ENCODE measurements at places on chromosomes 4 and X.

GRCh38 chr4:48909697-48910096 lies 3.1 kb upstream of the OCIAD2 start:
- DNase-seq = no peak

DNA sequence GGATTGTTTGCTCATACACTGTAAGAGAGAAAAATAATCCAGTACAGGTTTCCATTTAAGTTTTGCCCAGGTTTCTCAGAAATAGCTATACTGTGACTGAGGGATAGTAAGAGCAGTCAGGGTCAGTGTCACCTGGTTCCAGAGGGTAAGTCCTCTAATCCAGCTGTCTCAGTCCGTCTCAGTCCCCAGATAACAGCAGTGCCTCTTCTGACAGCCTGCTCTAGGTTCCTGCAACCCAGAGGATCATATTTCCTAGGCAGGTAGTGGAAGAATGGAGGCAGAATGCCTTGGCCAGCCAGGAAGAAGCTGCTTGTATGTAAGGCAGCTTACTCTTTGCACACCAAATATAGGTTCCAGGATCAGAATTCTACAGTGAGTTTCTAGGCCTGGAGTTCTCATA lies 22.6 kb upstream of the GNRHR start:
- no peak for DNase-seq

DNA sequence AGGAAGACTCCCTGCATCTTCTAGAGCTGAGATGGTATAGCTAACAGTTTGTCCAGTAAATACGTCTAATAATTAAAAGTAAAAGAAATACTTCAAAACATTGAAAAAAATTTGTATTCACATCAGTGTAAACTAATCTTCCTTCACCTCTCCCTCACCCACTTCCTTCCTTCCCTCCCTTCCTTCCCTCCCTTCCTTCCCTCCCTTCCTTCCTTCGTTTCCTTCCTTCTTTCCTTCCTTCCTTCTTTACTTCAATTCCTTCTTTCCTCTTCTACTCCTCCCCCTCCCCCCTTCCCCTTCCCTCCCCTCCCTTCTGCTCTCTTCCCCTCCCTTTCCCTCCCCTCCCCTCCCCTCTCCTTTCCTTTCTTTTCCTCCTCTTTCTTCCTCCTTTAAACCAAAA lies 103.7 kb downstream of the POU4F2 start:
- DNase-seq = no peak

DNA sequence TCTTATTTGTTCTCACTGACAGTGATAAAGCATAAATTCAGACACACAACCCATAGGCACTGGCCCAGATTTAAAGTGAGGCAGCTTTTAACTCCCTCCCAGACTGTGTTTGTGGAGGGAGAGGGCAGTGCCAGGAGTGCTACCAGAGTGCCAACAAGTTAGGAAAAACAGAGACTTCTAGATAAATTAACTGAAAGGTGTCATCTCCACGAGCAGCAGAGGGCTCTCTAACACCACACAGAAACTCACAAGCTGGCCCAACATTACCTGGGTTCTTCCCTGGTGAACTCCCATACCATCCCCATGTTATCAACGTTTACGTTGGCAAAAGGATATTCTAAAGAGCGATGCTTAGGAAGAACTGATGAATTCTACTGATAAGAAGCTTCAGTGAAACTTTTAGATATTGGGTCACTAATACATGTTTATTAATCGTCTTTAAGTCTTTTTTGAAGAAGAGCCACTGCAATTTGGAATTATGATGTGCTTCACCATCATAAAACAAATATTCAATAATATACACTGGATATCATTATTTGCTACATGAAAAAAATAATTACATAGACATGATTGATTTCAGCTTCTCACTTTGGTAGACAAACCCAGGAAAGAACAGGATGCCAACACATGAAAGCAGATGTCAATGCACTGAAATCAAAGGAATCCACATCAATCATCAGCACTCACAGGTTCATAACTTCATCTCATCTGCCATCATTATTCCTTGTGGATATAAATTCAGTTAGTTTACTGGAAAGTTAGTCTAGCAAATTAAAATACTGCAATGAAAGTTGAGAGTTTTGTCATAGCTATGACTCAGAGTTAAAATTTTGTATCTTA lies 121.2 kb upstream of the NAP1L5 start:
- DNase-seq = no peak

GRCh38 chr4:155688860-155689259 lies 22.2 kb downstream of the GUCY1A1 start:
- no peak for DNase-seq

DNA sequence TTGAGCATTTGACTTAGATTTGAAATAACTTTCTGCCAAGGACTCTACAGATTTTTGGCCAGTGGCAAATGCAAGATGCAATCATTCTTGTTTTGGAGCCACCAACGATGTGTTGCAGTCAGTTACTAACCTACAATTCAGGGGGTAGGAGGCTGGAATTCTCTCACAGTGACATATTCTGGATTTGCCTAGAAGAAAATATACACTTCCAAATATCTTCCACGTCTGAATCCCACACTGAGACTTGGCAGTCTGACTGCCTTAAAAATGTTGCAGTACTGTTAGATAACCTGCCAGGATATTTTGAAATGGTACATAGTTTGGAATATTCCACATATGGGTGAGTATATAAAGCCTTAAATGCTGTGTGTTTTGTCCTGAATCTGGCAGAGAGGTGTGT lies 27.6 kb upstream of the AGTR2 start:
- no peak for DNase-seq

DNA sequence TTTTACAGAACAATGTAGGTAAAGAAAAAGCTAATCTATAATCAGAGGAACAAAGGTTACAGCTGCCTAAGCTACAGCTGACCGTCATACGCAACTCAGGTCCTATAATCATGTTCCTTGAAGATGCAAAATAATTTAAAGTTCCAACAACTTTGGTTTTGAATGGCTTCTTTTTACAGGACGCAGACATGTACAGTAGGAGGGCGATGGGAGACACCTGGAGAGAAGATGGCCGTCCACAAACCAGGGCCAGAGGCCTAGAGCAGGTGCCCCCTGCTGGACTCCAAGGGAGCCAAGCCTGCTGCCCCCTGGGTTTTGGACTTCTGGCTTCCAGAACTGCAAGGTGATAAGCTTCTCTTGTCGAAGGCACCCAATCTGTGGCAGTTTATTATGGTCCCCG lies 10.6 kb downstream of the HGFAC start:
- no peak for DNase-seq

- no peak for DNase-seq
Observed at GRCh38 chr4:163447481-163447880, 26.1 kb downstream of the TKTL2 start.

- no peak for DNase-seq
Observed at GRCh38 chr4:23237771-23238170, 545.0 kb downstream of the GBA3 start.

DNA sequence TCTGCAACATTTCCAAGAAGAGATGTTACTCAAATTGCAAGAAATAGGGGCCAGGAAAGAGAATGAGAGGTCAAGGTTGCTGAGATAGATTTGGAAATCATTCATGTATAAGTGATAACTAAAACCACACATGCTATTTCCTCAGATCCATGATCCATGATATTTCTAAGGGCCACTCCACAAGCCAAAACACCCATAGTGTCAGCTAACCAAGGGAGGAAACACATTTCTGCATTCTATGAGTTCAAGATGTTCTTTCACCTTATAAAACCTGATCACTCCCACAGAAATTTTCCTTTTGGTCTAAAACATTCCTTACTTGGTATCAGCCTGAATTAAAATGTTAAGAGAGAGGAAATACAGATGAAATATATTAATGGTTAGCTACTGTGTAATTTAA lies 47.2 kb downstream of the TBCK start:
- no peak for DNase-seq

- DNase-seq = no peak
Observed at GRCh38 chrX:39905538-39905891, 192.2 kb downstream of the BCOR start.

DNA sequence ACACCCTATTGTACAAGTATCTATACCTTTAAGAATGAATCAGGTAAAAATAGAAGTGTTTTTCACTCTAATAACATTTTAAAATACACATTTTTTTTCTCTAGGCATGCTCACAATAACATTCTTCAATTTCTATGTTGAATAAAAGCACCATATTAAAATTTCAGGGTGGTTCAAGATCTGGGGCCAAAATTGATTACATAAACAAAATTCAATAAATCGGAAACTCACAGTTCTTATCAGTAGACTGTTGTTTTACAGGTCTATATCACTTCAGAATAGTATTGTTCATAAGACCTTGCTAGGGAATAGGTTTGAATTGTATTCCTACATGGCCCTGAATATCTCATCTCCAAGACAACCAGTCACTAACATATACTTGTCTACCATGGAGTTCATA lies 634.0 kb downstream of the SPOCK3 start:
- DNase-seq = no peak

DNA sequence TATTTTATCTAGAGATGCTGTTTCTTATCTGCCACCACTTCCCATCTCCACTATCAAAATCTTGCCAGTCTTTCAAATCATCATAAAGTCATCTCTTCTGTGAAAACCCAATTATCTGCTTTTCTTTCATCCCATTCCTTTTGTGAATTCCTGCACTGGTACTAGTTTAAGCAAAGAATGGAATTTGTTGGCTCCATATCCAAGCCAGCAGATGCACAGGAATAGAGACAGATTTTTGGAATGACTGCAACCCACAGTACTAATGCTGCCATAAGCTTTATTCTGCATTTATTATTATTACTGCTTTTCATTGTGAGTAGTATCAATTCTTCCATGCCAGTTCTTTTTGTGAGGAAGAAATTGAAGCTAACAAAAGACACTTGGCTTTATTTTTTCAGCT lies 616.7 kb downstream of the RAPGEF2 start:
- DNase-seq = no peak

- no peak for DNase-seq
Observed at GRCh38 chr4:110270492-110271197, 72.2 kb upstream of the ELOVL6 start.

DNA sequence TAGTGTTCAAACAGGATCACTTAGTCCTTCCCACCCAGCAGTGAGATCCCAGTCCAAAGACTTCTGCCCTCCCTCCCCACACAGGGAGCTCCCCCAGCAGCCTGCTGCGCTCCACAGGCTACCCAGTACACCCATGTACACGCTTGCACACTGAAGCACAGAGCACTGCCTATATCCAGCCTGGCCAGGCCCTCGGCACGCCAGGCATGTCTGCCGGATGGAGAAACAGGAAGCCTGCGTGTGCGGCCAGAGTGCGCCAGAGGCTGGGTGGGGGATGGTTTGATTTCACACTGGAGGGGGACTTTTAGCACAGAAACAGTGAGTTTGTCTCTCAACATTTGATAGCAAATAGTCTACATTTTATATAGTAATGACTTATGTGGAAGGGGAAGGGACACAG lies 833.5 kb upstream of the IGFBP7 start:
- DNase-seq = no peak

DNA sequence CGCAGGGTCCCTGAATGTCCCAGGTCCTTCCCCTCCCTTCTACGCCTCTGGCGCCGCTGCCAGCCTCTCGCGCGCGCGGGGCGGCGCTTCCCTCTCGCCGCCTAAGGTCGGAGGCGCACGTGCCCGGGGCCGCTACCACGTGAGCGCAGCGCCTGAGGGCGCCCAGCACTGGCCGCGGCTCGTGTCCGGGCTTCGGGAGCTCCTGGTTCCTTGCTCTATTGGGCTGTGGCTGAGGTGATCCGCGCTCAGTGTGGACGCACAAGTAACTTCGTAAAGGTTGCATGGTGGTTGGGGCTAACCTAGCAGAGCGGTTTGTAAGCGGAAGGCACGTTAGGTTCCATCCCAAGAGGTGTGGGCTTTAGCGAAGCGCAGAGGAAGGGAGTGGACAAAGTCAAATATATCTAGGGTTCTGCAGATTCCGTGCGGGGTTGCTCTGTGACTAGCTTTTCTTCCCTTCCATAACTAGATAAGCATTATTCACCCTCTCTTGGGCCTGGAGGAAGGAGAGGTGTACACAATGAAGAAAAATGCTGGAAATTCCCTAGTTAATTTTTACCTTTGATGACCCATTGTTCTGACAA lies 1.8 kb downstream of the TLL1 start:
- DNase-seq = no peak

DNA sequence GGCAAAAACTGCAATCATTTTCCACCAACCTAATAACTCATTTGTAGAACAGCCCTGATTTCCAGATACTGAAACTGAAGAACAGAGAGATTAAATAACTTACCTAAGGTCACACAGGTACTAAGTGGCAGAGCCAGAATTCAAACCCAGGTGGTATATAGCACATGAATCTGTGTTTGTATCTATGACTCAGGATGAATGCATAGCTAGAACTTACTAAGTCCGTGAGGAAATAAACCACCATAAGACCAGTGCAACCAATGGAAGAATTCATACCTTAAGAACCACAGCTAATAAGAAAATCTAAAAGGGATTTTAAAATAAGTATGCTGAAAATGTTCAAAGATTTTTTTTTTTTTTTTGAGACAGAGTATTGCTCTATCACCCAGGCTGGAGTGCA lies 1.5 kb upstream of the PLAC1 start:
- DNase-seq = no peak

GRCh38 chr4:178173771-178174170 lies 731.5 kb upstream of the AGA start:
- DNase-seq = no peak

- DNase-seq = no peak
Observed at GRCh38 chrX:19849464-19850080, 37.8 kb downstream of the SH3KBP1 start.

DNA sequence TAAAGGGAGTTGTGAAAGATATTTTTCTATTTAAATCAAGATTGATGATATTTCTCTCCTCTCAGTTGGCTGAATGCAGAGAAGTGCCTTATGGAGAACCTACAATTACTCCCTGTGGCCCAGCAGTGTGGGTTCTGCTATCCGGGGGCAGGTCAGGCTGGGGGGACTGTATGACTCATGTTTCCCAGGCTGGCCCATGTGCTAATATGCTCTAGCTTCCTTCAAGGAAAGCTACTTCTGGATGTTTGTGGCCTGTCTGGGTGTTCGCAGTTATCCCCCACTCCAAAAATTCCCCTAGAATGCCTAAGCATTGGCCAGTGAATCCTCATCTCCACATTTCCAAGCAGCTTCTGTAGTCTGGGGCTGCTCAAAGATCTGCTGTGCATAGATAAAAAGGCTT lies 58.9 kb upstream of the SPP1 start:
- no peak for DNase-seq

- no peak for DNase-seq
Observed at GRCh38 chr4:55500072-55500471, 46.6 kb downstream of the CLOCK start.

DNA sequence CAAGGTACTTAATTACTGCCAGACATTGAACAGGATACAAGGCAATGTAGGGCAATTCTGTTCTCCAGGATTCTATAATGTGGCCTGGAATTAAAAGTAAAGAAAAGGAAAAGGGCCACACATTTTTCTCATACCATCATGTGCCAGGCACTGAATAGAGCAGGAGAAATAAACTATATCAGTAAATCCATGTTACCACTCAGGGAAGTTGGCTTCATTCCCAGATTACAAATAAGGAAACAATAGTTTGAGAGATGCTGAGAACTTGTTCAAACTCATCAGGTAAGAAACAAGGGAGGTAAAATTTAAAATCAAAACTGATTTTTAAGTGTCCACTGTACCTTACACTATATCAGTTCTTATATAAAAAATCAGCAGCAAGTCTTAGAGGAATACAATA lies 645.0 kb upstream of the ATOH1 start:
- DNase-seq = no peak
